ENCODE measurements at places on chromosomes 7 and 10.

GRCh38 chr10:35399414-35400009 lies 63.2 kb downstream of the CCNY start:
- no peak for DNase-seq

- no peak for DNase-seq
Observed at GRCh38 chr7:138478499-138478908, 18.4 kb downstream of the TRIM24 start.

GRCh38 chr7:64602086-64602485 lies 39.2 kb upstream of the ZNF680 start:
- DNase-seq: no peak

DNA sequence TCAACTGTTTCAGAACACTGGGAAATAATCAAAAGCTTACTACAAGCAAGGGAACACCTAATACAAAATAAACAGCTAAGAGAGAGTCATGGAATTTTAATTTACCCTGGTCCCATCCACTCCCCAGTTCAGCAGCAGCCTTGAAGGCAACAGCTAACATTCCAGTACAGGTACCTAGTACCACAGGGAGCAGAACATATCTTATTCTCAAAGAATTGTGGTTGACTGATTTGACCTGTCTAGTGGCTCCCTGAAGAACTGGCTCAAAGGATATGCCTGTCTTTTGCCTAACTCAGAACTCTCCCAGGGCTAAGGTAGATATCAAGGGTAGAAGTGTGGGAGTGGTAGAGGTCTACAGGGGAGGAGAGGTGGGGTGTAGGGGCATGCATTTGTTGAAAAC lies 32.3 kb downstream of the SMURF1 start:
- no peak for DNase-seq

GRCh38 chr10:96842896-96843723 lies 11.0 kb downstream of the LCOR start:
- DNase-seq: no peak

GRCh38 chr7:30524545-30524944 lies 19.9 kb upstream of the GGCT start:
- DNase-seq: no peak

GRCh38 chr7:96388620-96389383 lies 66.9 kb upstream of the SLC25A13 start:
- no peak for DNase-seq

All from stimulated activated CD4-positive, alpha-beta T cell treated with anti-CD3 and anti-CD28 coated beads, Interleukin-1b, Interleukin-23, amount 100 ng/mL, for 1 hour (primary cell).